Activated gamma-delta T cell (primary cell): ENCODE measurements at places on chromosomes 16 and 17.

DNA sequence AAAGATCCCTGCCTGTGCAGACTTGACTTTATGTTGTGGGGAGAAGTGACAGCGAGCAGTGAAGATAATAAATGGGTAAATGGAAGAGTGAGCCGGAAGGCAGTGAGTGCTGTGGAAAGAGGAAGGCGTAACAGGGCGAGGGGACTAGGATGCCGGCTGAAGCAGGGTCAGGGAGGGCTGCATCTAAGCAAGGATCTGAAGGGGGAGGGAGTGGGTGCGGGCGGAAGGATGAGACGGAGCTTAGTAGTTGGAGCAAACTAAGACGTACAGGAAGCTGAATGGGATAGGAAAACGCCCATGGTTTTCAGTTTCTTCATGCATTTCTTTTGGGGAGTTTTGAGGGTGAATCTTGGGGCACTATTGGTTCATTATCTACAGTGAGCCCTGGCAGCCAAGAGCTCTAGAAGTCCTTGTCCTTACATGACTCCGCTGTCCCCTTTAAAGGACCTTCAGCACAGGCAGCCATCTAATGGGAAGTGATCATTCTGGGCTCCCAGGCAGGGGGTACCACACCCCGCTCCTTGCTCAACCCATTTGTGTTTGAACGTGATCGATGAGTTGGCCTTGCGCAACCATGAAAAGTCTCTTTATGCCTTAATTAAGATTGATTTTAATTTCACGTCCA, 10.4 kb upstream of the NAT9 start:
- no peak for DNase-seq

GRCh38 chr16:81516478-81517149, 72.0 kb downstream of the CMIP start:
- DNase-seq, result no peak

GRCh38 chr16:8901320-8901861, 19.2 kb downstream of the LITAFD start:
- DNase-seq, result no peak

DNA sequence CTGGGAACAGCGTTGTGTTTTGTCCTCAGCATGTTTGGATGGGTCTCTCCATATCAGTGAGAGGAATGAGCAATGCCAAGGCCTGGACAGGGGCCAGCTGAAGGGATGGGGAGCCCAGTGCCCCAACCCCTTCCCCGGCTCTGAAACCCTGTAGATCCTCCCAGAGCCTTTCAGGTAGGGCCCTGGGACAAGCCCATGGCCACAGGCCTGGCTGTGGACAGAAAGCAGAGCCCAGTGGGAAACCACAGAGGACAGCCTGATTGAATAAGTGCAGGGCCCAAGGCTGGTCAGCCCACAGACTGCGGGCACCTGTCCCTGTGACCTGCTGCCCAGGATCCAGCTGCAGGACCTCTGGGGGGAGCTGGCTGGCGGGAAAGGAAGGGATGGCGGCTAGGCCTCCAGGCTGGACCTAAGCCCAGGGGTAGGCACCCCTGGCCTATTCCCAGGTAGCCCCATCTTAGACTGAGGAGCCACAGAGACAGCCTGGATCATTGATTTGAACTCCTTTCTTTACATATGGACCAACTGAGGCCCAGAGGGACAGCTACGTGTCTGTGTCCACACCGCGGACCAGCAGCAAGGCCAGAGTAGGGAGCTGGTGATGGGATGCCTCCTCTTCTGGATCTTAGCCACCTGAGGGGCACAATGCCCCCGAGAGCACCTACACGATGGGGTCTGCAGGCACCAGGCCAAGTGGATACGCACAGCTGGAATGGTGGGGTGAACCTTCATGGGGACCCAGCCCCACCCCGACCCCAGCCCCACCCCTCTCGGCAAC, 1.3 kb downstream of the CCDC102A start:
- DNase-seq, result no peak

DNA sequence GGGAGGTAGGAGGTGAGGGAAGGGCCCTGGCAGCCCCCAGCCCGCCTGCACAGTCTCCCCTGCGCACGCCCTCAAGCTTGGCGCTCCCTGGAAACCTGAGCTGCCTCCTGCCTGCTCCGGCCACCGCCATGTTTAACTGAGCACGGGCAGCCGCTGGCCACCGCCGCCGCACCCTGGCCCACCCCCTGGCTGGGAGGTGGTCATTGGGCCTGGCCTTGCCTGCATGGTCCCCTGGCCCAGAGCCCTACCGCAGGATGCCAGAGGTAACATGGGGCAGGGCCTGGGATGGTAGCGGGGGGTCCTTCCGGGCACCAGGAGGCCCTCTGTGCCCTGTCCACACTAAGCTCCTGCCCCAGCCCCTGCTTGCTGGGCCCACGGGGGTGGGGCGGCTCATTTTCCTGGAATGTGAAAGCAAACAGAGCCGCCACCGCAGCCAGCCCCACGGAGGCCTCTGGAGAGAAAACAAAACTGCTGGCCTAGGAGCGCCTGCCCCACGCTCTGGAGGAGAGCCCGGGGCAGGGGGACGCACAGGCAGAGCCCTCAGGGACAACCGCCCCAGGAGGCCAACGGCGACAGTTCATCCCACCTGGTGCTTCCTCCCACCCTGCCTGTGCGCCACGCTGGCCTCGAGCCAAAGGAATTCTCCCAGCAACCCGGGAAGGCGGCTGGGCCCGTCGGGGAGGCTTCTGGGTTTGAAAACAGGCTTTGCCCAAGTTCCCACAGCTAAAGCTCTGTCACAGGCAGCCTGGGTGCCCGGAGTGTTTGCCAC, 8.9 kb downstream of the NHERF2 start:
- DNase-seq, result no peak
